Pons (tissue), 1 donor: ENCODE measurements at places on chromosomes 4 and X.

DNA sequence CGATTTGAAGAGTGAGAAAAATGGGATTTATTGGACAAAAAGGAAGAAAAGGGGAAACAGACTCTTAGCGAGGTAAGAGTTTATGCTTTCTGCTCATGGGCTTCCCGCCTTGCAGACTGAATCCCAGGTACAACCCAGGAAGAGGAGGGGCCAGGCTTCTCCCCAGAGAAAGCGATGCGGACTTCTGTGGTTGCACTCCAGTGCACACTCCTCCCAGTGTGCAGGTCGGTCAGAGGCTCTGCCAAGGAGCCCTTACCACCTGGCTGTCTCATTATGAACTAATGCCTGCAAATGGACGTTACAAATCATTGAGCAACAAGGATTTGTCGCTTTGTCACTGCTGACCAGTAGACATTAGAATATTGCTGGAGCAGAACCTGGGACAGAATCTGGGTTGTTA is 39.9 kb upstream of the GLRA2 start:
- DNase-seq = no peak

DNA sequence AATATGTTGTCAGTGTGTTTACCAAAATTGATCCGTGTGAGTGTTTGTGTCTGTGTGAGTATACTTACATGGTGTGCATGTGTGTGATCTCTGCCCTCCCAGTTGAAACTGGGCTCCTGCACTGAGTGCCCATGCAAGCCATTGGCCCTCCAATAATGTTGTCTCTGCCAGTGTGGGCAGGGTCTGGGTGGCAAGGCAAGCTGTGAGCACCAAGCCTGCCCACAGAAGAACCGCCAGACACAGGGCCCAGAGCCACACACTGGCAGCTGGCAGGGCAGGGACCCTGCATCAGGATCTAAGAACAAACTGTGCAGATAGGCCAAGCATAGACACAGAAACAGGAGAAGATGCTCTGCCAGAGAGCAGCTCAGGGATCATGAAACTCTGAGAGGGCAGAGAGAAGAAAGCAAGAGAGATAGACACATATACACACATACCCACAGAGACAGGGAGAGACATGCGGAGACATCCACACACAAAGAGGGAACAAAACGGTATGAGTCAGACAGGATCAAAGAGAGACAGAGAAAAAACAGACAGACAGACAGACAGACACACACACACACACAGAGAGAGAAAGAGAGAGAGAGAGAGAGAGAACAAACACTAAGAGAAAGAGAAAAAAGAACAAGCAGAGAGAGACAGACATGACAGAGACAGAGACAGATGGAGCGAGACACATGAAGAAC is 555.0 kb downstream of the MID1IP1 start:
- DNase-seq = no peak

DNA sequence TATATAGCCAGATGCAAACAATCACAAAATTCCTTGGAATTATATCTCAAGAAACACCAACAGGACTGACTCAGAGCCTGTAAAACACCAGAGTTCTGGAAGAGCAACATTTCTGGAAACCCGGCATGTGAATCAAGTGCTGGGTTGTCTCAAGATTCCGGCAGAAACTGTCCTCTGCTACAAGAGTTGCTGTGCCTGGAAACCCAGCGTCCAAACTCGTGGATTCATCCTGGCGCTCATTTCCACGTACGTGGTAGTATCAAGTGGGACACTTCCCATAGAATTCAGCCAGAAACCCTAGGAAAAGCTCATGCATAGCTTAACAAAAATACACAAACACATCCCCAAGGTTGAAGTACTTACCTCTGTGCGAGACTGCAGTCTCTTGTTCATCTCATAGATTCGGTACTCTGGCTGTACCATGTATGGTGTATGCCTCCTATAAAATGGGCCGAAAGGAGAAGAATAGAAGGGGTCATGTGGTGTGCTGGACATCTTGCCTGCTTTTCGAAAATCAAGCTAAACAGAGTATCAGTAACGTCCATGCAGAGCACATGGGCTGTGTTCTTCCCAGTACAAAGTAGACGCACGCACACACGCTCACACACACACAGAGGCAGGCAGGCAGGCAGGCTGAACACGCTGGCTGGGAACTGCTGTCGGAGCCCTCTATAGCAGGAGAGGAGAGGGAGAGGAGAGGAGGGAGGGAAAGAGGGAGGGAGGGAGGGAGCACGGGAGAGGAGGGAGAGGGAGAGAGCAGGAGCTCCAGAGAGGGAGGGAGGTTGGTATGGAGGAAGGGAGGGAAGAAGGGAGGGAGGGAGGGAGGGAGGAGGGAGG is at the start of gene LDB2:
TSS of gene LDB2 (minus strand) at position 655 of the 837 bp plus-strand sequence.
- peak; percentile 37 for DNase-seq

- DNase-seq = peak; percentile 60
Observed at GRCh38 chr4:22434895-22435294, 81.0 kb downstream of the ADGRA3 start.

DNA sequence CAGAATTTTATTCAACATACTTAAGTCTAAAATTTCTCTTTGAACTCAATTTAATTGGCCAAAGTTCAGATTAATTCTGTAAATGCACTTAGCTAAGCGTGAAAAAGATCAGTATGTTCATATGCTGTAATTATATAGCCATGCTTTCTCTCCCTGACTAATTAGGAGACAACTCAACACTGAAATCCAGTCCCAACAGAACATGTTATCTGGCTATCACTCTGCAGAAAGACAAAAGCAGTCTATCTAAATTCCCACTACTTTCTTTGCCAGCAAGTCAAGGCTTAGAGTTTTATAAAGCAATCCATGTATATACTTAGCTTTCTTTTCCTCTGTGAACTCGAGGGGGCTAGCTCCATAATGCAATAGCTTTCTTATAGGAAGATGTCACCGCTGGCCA is 16.0 kb upstream of the USP46 start:
- no peak for DNase-seq

GRCh38 chrX:29257521-29257920 is 670.3 kb downstream of the IL1RAPL1 start:
- no peak for DNase-seq

DNA sequence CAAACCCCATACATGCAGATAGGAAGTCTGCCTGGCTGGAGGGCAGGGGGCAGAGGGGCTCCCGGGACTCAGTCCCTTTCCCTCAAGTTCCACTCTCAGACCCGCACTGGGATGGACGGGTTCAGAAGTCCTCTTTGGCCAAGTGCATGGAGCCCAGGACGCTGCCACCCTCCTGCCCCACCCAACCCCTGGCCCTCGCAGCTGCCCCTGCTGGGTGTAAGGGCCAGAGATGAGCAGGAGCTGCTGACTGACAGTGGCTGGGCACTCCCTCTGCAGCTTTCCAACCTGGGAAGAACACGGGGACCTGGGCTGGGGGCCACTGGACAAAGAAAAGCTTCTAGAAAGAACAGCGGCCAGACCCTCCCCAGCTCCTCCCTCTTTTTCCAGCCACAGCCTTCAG is 3.4 kb downstream of the L1CAM start:
- DNase-seq = no peak

- no peak for DNase-seq
Observed at GRCh38 chr4:178329226-178329872, 887.1 kb upstream of the AGA start.
